ENCODE measurements at places on chromosomes 12 and 14. TPM values are rescaled to one million over a fixed set of nuclear protein-coding genes. Genes with fewer than 3 reads are reported as not detected.
A peak's percentile ranks its signal among the peaks of the same experiment; 100 is the strongest.

DNA sequence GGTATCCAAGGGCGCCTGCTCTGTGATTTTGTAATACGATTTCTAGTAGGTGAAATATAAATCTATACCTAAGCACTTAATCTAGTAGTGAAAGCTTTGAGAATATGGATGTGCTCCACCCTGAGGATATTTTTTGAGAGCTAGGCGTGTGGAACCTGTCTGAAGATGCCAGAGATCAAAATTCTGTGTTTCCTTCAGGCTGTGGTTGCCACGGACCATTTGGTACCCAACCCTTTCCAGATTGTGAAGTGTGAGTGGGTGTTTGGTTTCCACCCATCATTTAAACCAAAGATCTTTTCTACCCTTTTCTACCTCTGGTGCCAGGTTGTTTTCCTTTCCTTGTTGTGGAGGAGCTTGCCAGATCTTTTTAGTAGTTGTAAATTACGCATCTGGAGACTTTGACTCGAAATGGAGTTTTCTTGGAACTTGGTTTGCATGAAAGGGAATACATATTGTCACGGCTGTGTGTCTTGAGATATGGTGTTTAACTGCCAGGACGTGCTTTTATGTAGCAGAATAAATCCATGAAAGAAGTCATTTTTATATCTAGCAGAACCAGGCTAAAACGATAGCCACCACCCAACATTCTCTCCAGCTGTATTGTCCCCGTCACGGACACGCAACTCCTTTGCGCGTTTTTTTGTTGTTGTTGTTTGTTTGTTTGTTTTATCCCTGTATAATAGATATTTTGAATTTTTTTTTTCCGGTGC, 2.2 kb downstream of the LRFN5 start:
- no peak for DNase-seq

Gene NRIP2
- total RNA-seq, result 1.7 TPM

Gene KCNH5
- total RNA-seq, result 7.1 TPM

Gene GZMH
- total RNA-seq, result not detected

DNA sequence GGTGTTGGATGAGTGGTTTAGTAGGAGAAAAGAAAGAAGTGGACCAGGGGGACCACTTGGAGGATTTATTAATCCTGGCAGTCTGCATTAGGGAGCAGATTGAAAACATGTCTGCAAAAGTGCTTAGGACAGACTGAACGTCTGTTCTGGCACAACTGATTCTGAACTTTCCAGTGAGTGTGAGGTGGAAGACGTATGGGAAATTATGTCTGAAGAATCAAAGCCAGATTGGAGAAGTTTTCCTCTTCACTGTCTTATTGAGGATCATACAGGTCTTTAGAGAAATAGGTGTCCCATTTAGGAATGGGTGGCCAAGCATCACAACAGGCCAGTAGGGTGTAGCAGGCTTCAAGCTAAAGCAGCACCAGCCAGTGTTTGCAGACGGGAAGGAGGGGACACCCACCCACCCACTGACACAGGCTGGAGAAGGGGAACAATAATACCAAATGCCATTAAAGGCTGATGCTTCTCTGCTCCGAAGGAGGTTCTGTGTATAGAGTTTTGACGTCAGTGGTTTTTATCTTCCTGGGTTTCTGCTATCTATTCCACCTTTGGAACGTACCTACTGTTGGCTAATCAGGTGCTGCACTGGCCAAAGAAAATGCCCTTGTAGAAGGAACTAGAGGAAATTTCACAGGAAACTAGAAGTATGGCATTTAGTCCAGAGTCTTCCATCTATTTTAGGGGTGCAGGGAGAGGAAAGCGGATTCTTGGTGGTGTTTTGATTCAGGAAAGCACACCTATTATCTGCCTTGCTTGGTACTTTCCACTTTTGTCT, 1.8 kb downstream of the SRRM4 start:
- peak; percentile 63 for DNase-seq

Gene HOXC10
- total RNA-seq, result not detected

GRCh38 chr12:95870897-95871296, 12.1 kb downstream of the SNRPF start:
- DNase-seq, result no peak

DNA sequence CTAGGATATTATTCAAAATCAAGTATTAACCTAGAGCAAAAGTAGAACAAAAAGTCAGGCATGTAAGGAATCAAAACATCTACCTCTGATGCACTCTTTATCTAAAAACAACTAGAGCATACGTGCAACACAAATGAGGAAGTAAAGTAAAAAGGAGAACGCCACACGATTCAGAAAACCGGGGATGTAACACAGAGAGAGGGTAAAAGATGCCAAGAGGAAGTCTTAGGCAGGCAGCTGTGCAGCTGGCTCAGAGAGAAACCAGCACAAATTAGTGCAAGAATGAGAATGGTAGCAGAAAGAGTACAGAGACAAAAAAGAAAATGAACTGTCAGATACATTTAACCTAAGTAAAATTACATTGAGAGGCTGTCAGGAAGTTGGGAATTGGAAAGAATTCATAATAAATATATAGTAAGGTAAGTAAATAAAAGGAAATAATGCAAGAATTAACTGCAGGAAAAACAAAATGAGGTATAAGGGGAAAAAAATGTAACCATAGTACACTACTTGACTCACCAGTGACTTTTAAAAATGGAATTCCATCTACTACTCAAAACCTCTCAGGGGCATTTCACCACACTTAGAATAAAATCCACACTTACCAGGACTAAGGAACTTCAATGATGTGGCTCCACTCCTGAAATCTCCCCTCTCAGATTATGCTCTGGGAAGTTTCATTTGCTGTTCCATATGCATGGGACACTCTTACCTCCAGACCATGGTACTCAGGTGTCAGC, 17.1 kb downstream of the BCAT1 start:
- DNase-seq, result no peak

- DNase-seq, result no peak
These were observed 134.5 kb downstream of the SLC38A1 start for GRCh38 chr12:46134205-46134811.

Gene KRT71
- total RNA-seq, result 0.18 TPM

- no peak for DNase-seq
These were observed 8.4 kb upstream of the KRT80 start for GRCh38 chr12:52200086-52200780.

Gene GDF3
- total RNA-seq, result not detected

- DNase-seq, result peak; percentile 71
These were observed 56.0 kb downstream of the PLEKHG3 start for GRCh38 chr14:64760146-64760755.

Gene RAPGEF3
- 11.9 TPM for total RNA-seq

Gene RPAP3
- 24.3 TPM for total RNA-seq

DNA sequence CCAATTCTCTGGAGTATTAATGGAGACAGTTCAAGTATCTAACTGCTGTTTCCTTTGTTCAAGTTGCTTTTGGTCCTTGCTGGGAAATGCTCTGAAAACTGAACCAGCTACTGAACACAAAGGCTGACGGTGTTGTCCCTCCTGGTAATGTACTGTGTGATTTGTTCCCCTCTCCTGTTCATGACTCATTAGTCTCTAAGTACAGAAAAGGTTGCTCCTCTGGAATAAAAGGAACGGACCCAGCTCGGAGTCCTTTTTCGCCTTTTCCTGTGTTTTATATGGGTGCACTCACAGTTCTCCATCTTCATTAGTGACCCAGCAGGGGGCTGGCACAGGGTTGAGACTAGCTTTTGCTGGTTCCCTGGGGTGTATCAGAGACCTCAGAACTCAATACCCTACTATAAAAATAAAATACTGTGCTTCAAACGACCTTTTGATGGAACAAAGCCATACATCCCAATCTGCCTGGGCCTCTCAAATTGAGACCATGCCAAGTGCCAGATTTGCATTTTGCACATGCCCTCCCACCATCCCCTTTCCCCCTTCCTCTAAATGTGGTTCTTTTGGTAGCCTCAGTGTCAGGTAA, 269.7 kb downstream of the RAD51B start:
- no peak for DNase-seq

DNA sequence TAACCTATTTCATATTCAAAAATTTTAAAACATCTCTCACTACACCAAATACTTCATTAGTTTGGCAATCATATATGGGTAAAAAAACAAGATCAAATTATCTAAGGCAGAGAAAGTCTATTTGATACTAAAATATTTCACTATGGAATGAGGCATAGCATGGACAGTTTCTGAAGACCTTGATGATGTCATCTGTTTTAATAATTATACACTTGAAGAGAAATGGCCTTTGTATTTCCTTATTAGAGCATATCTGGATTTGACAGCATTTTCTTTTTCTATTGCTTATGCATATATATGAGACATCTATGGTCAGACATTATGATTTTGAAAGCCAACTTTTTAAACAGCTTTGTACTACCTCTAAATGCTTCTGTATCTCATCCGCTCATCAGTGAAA, 88.6 kb downstream of the DDHD1 start:
- no peak for DNase-seq

- no peak for DNase-seq
These were observed 14.2 kb upstream of the SLC24A4 start for GRCh38 chr14:92308716-92309115.

Gene CEBPE
- not detected for total RNA-seq

DNA sequence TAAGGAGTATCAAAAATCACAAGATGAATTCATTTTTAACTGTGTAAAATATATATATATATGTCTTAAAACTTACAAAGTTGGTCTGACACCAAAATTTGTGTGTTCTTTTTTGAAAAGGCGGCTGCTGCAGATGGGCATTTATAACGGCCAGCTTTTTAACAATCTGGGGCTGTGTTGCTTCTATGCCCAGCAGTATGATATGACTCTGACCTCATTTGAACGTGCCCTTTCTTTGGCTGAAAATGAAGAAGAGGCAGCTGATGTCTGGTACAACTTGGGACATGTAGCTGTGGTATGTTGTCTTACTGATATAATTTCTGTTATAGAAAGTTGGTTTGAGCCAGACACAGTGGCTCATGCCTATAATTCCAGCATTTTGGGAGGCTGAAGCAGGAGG, 47.0 kb downstream of the TTC8 start:
- no peak for DNase-seq

Gene COX8C
- not detected for total RNA-seq

- DNase-seq, result no peak
These were observed 110.3 kb downstream of the SLC38A1 start for GRCh38 chr12:46158501-46158900.

DNA sequence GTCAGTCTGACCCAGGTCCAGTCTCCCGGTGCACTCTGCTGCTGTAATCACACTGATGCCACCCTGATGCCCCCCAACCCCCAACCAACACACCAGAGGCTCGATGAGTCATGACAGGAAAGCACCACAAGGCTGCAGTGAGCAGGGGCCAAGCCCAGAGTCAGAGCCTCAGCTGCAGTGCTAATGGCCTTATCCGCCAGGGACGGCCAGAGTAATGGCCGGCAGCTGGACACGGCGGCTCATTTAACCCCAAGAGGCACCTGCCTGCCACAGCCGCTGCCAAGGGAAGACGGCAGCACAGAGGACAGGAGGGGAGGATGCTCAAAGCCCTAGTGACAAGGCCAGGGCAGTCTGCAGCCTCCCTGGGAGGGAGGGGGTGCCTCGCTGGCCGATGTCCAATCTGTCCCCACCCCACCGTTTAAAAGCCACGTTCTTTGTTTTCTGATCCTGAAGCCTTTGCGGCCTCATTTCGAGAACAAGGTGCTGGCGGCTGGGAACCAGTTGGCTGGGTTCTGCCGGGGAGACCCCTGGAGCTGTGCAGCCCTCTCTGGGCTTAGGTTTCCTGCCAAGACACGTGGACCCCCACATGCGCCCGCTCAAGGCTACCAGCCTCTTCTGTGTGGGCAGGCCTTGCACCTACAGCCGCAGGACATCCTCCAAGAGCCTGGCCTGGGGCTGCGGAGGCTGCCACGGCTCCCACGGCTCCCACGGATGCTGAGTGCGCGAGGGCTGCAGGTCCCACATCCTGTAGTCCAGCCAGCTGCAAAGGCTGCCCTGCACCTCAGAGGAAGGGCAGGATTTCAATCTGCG, 13.1 kb downstream of the CCDC85C start:
- no peak for DNase-seq

DNA sequence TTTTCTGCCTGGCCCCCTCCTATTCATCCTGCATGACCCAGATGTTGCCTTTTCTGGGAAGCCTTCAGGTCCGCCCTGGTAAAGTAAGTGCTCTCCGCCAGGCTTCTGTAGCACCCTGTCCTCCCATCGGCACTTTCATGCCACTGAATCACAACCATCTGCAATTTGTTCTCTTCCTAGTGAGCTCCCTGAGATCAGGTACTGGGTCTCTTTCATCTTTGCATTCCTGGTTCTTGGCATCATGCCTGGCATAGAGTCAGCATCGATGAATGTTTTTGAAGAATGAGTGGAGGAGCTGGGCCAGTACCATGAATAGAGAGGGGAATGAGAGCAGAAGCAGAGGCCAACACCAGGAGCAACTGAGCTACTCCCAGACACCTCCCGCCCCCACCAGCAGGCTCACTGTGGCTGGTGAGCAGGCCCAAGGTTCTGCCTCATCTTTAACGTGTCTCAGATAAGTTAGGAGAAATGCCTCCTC, 13.1 kb downstream of the ZDHHC22 start:
- DNase-seq, result no peak

GRCh38 chr12:64181430-64182291, 40.4 kb downstream of the KICS2 start:
- DNase-seq, result peak; percentile 20

- no peak for DNase-seq
These were observed 2.1 kb downstream of the UNG start for GRCh38 chr12:109099431-109100020.

DNA sequence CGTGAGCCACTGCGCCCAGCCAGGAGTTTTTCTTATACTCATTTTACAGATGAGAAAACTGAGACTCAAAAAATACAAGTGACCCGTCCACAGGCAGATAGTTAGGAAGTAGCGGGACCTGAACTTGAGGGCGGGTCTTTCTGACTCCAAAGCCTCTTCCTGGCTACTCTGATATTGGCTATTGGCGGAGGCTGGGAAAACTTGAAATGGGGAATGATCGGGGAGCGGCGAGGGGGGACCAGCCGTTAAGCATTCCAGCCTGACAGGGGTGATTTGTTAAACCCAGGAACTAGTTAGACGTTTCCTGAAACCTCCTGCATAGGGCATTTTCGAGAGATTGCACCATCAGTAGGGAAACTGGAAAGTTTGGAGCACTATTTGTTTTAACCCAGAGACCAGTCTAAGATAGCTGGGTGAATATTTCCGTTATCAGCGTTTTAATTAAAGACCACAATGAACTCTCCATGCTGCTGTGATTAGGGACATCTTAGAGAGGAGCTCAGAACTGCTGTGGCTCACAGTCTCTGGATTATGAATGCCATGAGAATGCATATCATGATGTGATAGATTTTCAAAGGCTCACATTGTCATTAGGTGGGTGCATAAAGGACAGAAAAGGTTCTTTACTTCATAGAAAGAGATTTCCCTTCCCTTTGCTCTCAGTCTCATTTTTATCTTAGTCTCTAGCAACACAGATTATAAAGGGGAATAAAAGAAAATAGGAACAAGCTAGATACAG, 2.5 kb downstream of the NR1H4 start:
- DNase-seq, result no peak

DNA sequence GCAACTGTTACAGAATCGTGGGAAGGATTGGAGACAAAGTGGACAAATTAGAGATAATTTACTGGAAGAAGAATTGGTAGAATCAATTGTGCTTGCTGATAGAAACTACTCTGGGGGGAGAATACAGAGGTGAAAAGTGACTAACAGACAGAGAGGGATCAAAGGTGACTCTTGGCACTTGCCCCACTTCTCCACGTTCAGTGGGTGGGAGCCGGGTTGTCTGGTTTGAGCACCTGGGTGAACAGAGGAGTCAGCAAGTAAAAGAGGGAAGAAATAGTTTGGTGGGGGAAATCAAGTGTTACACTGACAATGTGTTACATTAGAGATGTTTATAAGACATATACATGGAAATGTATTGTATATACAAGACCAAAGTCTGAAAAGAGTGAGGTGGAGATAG, 69.1 kb downstream of the PPP2R5E start:
- DNase-seq, result no peak

- DNase-seq, result no peak
These were observed 66.4 kb upstream of the SFSWAP start for GRCh38 chr12:131644481-131644880.

Gene HIF1A
- total RNA-seq, result 129 TPM

Measured in cerebellum (tissue), 4 donors.